Panc1 (cell line): ENCODE measurements at places on chromosomes 7 and 10.
A peak's percentile ranks its signal among the peaks of the same experiment; 100 is the strongest.

DNA sequence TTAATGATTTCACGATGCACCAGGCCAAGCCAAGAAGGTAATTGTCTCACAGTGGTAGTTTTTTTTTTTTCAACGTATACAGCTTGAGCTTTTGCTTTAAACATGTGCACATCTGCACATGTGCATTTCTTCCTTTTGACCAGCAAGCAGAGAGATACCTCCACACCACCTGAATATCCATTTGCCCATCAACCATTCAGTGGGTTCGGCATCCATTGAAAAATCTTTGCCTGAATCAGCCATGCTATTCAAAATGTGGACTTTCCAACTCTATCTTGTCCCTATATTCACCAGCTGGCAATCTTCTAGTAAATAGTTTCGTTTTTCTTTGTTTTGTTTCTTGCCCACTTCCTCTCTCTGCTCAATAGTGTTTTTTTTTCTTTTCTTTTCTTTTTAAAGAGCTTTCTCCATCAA, 7.7 kb upstream of the TRA2A start:
- no peak for DNase-seq

GRCh38 chr7:128124786-128125185, 93.5 kb upstream of the LRRC4 start:
- DNase-seq = no peak

DNA sequence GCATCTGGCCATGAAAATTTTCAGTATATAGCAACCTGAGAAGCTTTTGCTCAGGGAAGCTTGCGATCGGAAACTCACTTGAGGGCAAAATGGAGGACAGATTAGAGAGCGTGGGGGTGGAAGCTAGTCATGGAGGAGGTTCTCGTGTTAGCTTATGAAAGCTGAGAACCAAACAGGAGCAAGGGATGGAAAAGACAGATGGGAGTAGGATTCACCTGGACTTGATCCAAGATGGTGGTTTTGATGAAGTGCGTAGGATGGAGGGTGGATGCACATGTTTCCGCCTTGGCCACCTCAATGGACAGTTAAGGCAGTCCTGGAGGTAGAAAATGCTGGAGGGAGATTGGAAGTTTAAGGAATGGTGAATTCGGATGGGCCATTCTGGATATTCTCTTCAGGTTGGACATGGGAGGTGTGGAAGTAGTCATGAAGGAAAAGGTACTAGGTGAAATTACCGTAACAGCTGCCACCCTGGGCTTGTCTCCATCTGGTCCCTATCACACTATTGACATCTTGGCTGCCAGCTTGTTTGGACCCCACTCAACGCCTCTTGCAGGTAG, 6.3 kb upstream of the C10orf95 start:
- no peak for DNase-seq

DNA sequence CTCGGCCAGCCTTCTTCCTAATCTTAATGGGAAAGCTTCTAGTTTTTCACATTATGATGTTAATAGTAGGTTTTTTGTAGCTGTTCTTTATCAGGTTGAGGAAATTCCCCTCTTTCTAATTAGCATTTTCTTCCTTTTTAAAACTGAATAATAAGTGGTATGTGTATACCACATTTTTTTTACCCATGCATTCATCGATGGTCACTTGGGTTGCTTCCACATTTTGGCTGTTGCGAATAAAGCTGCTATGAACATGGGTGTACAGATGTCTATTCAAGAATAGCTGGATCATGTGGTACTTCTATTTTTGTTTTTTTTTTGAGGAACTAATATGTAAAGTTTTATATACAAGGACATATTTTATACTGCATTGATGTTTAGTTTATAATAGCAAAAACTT, 44.3 kb downstream of the NRF1 start:
- no peak for DNase-seq

GRCh38 chr7:151893405-151893923, 16.5 kb upstream of the PRKAG2 start:
- no peak for DNase-seq

DNA sequence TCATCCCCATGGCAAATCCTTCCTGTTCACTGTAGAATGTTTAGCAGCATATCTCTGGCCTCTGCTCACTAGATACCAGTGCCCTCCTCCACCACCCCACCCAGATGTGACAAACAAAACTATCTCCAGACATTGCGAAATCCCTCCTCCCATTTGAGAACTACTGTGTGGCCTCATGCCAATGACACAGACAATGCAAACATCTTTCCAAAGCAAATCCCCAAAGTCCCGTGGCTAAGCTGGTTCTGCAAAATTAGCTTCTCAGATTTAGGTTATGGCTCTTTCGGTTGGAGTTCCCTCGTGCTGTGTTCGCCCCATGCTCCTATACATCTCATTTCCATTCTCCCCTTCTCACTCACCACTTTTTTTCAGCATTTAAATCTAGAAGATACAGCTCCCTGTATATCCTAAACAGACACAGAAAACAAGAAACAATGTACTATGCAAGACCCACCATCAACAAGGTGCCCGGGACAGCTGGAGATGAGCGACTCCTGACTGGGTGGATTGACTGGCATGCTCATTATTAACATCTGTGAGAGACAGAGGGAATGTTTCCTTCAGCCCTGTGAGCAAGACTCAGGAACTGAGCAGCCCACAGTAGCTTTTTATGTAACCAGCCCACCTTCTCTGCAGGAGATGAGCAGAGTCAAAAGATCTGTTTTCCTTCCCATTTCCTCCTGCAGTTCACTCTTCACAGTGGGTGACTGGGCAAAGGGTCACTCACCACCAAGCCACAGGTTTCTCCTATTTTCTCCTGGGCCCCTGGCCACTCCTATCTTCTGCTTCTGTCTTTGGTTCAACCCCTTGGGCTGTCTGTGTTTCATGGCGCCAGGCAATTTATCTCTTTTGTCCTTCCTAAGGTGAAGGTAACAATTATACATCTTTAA, 225.7 kb upstream of the AOAH start:
- no peak for DNase-seq

DNA sequence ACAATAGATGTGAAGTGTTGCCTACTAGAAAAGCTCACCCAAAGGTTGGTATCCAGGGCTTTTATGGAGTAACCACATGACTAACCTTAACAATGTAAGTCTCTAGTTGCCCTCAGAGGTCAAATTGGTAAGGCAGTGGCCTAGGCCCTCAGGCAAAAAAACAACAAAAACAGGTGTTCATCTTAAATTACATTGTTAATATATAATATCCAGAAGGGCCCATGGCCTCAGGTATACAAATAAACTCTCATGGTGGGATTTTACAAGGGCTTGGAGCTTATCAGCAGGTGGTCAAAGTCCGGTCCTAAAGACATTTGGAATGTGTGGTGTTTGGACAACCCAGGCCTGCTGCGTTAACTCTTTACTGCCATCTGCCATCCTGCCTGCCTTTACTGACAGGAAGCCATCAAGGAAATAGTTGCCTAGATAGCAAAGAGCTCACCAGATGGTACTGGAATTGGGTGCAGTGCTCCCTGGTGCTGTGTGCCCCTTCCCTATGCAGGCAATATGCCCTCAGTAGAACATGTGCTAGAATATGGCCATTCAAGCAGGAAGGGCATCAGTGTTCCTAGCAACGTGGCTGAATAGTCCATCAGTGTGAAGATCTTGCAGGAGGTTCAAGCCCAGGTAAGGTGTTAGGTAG, 36.2 kb downstream of the TOMM7 start:
- DNase-seq = no peak

- no peak for DNase-seq
These were observed 9.6 kb downstream of the PSD start for GRCh38 chr10:102408728-102409603.

GRCh38 chr10:102476466-102477141, 25.3 kb upstream of the C10orf95 start:
- no peak for DNase-seq

DNA sequence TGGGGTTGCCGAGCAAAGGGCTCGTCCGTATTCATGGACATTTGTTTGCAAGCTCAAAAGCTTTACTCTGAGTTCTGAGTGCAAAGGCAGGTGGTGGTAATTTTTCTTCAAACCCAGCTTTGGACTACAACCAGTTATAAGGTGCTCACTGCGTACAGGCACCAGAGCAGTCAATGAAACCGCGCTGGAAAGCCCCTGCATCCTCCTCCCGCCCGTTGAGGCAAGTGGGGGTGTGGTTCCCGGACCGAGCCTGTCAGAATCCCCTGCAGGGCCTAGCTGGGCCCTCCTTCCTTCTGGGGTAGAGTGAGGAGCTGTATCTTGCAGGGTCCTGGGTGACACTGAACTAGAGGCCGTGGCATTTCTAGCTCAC, 22.3 kb downstream of the AMZ1 start:
- DNase-seq = no peak

- no peak for DNase-seq
These were observed 8.7 kb upstream of the OGA start for GRCh38 chr10:101826852-101827434.

- DNase-seq = no peak
These were observed 581.8 kb downstream of the GRID1 start for GRCh38 chr10:85784792-85785191.

GRCh38 chr10:62687230-62687748, 117.2 kb upstream of the ADO start:
- DNase-seq = no peak

- peak; percentile 99 for DNase-seq
These were observed 93.8 kb upstream of the SMNDC1 start for GRCh38 chr10:110398419-110399105.

GRCh38 chr7:159227433-159227832, 82.8 kb upstream of the VIPR2 start:
- no peak for DNase-seq

DNA sequence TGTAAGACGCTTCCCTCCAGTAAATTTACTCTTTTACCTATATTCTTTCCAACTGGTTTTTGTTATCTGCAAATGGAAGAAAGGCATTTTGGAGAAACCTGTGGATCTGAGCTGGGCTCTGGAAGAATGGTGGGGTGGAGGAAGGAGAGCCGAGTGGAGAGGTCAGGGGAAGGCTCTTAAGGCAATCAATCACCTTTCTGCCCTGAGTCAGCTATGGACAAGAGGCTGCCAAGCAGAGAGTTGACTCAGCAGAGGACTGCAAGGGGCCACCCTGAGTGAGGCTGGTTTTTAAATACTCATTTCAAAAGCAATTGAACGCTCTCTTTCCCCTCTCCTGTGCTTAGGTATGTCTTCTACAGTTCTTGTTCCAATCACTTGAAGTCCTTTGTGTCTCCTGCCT, 81.8 kb downstream of the SPAG6 start:
- DNase-seq = no peak

GRCh38 chr10:101441541-101442455, 87.8 kb downstream of the BTRC start:
- peak; percentile 54 for DNase-seq

DNA sequence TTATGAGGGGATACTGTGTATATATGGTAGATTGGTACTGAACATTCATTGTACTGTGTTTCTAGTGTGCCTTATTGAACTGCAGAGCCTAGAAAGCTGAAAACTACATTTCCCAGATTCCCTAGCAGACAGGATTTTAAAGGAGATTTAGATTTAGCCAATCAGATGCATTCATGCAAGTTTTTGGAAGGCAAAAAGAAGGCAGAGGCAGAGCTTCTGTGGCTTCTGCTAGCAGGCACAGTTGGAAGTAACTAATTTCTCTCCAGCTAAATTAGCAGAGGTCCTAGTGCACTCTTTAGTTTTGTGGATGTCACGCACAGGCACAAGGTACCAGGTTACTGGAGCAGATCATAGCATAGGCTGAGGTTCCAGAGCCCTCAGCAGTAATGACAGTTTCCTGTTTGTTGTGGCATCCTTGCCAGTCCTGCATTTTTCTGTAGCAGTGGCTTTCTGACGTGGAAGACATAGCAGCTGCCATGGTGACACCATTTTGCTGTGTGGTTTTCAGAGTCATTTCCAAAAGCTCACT, 83.7 kb upstream of the CCDC71L start:
- no peak for DNase-seq

- DNase-seq = no peak
These were observed 52.9 kb downstream of the CAMK2B start for GRCh38 chr7:44272456-44272855.

DNA sequence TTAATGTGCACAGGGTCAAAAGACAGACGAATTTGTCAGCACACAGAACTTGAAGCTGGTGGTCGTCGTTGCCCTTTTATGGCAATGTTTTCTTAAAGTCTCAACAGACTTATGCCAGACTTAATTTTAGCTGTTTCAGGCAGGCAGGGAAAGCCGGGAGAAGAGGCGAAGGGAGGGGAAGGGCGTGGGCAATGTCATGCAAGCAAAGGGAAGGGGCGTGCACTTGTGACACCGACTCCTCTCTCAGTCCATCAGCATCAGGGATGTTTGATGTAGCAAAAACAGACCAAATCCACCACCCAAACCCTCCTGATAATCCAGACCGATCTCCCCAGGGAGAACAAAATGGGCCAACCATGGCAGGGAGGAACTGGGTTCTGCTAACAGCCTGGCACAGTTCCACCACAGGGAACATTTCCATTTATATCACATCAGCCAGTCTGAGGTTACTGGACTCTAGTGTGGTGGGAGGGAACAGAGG, 118.1 kb upstream of the RHEB start:
- no peak for DNase-seq

DNA sequence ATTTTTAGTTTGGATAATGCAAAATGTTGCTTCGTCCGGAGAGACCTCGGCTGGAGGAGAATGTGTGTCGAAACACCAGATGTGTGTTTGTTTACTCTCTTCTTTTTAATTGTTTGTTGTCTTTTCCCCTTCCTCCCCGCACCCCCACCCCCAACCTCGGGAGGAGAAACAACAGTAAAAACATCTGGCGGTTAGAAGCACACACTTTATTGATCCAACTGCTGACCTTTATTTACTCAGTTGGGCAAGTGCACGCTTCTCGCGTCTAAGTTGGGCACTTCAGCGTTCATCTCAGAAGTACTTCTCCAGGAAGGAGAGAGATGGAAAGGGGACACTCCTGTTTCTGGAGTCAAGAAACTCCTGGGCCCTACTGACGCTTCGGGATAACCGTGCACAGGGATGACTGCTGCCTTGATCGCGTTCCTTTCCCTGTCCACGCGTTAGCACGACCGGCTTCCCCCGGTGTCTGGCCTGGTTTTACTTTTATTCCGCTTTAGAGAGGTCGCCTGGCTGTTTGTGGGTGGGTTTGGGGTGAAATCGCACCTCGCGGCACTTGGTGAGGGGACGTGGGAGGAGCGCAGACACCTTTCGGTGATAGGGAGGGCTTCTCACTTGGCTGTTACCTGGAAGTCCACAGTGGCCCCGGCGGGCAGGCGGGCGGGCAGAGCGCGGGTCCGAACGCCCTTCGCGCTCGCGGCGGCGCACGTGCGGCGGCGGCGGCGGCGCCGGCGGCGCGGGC, 168.3 kb upstream of the PPP1R3A start:
- DNase-seq = no peak

GRCh38 chr10:117000580-117000979, 4.4 kb downstream of the SHTN1 start:
- DNase-seq = no peak

DNA sequence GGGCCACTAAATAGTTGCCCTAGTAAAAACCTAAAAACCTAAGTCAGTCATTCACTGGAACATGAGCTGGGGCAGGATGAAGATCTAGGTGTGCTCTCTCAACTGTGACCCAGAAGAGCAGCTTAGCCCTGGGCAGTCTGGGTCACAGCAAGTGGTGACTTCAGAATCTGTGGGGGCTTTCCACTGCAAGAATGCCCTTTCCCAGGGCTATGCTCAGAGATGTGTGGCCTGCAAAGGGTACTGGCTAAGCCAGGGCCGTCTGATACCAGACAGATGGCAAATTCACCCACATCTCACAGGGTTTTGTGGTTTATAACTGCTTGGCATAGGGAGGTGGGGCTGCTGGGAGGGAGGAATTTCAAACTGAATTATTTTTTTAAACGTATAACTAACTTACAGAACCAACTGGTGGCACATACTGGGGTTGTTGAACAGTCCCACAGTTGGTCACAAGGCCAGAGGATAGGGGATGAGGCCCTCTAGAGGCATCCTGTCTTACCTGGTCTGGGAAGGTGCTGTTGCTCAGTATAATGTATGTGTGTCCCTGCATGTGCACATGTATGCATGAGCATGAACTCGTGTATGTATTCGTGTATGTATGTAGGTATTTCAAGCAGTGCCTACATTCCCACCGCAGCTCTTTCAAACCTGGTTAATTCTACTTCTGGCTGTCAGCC, 63.2 kb downstream of the PRPF18 start:
- DNase-seq = no peak
